ENCODE measurements at places on chromosomes 1 and 21. TPM values are rescaled to one million over a fixed set of nuclear protein-coding genes. Genes with fewer than 3 reads are reported as not detected.

The FBXO44 gene
- 12.3 TPM for polyA plus RNA-seq

The PFKL gene
- polyA plus RNA-seq, result 59.1 TPM

The PHTF1 gene
- polyA plus RNA-seq, result 15.0 TPM

The ACTN2 gene
- not detected for polyA plus RNA-seq

The NECTIN4 gene
- 0.16 TPM for polyA plus RNA-seq

The OR2T29 gene
- polyA plus RNA-seq, result not detected

Data from AG04450 (cell line).